IPS DF 19.7 (cell line): ENCODE measurements at places on chromosomes 12 and 14.

GRCh38 chr12:3935078-3935477 is 61.9 kb upstream of the PARP11 start:
- no peak for DNase-seq

GRCh38 chr12:102063069-102063468 is 1.3 kb upstream of the WASHC3 start:
- no peak for DNase-seq

DNA sequence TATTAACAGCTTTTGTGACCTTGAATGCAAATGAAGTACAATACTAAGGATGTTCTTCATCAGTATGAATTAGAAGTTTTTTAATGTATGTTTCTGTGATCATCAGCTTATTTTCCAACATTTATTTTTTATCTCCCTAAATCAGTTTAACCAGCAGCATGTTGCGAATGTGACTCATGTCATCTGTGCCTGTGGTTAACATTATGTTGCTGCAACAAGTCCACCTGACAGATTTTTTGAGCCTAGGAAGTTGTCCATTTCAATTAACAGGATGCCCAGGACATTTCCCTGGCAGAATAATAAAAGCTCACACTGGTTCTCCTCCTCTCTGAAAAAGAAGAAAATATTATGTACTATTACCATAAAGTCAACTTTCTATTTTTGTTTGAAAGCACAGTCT is 155.5 kb downstream of the SYT1 start:
- no peak for DNase-seq

- no peak for DNase-seq
Observed at GRCh38 chr14:68866991-68867533, 74.2 kb upstream of the ZFP36L1 start.

- DNase-seq = no peak
Observed at GRCh38 chr12:109773384-109774011, 59.7 kb downstream of the TRPV4 start.

DNA sequence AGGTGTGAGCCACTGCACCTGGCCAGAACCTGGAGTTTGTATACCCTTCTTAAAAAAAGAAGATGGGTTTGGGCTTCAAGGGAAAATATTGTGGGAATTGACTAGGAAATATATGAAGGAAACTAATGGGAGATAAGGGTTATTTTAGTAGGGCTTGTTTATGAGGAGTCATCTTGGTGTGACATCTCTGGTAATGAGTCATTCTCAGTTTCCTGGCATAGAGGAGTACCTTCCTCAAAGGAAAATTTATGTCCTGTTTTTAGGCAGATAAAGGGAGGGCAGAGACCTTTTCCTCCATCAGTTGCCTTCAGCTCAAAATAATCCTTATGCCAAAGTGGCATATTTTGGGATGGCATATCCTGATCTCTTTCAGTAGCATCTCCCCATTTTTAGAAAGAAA is 30.6 kb upstream of the NFKBIA start:
- DNase-seq = no peak

- no peak for DNase-seq
Observed at GRCh38 chr14:106875503-106875902, 1349.1 kb downstream of the TMEM121 start.

GRCh38 chr12:110345176-110345661 is 58.3 kb downstream of the ANAPC7 start:
- no peak for DNase-seq

- peak; percentile 50 for DNase-seq
Observed at GRCh38 chr14:95774265-95775160, 60.6 kb upstream of the TCL1A start.

- no peak for DNase-seq
Observed at GRCh38 chr12:113239811-113240331, 18.6 kb downstream of the TPCN1 start.

- no peak for DNase-seq
Observed at GRCh38 chr14:59107819-59108218, 80.6 kb upstream of the DAAM1 start.

DNA sequence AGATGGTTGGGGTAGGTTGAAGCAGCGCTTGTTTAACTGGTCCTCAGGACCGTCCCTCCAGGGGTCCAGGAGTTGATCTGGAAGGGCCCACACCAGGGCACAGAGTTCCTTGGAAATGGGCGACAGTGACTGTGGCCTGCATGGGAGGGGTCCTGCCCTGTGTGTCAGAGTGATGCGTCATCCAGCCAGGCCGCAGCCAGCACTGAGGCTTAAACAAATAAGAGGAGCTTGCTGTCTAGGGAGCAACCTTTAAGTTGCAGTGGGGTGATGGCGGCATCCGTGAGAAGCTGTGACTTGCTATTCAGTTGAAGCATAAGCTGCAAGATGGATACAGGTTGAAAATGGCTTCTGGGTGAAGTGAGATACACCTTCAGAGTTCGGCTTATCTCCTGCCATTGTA is 20.2 kb downstream of the DCAF4 start:
- DNase-seq = no peak

DNA sequence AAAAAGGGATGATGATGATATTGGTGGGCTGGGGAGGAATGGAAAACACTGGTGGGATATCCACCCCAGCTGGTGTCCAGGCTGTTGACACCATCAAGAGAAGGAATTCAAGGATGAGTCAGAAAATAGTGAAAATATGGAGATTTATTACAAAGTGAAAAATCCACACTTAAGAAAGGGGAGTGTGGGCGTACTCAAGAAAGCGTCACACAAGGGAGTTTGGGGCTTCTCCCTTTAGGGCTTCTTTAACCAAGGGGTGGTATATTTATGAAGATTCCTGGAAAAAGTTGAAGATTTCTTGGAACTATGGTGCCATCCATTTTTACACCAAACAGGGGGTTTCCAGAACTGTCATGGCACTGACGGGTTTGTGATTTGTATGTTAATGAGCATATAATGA is 63.1 kb upstream of the ARID2 start:
- no peak for DNase-seq

GRCh38 chr14:20546877-20547276 is 14.0 kb downstream of the RNASE9 start:
- DNase-seq = no peak
